ENCODE measurements at places on chromosomes 4 and X.

DNA sequence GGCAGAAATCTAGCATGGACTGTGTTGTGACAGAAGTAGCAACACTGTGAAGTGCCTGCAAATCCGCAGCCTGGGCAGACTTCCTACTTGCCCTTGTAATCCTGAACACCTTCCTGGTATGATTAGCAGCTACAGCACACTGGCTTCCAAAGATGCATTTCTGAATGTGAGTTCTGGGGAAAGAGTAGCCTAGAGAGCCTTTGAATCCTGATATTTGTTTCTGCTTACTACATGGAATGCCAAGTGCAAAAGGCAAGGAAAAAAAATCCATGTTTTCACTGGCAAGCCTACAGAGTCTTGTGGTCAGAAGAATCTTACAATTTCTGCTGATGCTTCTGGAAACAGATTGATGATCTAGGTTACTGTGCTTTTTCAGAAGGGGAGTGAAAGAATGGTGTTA is 223.7 kb downstream of the COL25A1 start:
- DNase-seq: no peak

- DNase-seq: peak; percentile 75
Observed at GRCh38 chr4:173370130-173370476, 651 bp upstream of the SAP30 start.

DNA sequence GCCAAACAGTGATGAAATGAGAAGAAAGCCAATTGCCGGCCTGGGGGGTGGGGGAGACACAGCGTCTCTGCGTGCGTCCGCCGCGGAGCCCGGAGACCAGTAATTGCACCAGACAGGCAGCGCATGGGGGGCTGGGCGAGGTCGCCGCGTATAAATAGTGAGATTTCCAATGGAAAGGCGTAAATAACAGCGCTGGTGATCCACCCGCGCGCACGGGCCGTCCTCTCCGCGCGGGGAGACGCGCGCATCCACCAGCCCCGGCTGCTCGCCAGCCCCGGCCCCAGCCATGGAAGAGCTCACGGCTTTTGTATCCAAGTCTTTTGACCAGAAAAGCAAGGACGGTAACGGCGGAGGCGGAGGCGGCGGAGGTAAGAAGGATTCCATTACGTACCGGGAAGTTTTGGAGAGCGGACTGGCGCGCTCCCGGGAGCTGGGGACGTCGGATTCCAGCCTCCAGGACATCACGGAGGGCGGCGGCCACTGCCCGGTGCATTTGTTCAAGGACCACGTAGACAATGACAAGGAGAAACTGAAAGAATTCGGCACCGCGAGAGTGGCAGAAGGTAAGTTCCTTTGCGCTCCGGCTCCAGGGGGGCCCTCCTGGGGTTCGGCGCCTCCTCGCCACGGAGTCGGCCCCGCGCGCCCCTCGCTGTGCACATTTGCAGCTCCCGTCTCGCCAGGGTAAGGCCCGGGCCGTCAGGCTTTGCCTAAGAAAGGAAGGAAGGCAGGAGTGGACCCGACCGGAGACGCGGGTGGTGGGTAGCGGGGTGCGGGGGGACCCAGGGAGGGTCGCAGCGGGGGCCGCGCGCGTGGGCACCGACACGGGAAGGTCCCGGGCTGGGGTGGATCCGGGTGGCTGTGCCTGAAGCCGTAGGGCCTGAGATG is at the start of gene SHOX:
Gene SHOX (plus strand): TSS at position 180 of the 885 bp plus-strand sequence. CDS start 107 bp downstream, at position 287.
- no peak for DNase-seq

DNA sequence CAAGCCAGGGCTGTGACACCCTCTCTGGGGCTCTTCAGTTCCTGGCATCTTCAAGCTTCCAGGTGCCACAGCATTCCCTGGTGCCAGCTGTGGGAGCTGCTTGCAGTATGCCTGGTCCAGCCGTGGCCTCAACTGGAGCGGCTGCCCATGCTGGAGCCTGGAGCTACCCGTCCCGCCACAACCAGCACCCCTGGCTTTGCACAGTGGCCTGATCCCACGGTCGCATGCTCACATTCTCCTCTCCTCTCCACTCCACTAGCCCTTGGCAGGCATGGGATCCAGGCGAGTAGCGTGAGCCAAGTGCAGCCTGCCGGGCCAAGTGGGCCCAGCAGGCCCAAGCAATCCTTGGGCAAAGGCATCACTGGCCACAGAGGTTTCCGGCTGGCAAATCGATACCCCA is 81.7 kb downstream of the PPP4R3C start:
- no peak for DNase-seq

GRCh38 chrX:17497193-17497592 is 122.2 kb downstream of the NHS start:
- no peak for DNase-seq

DNA sequence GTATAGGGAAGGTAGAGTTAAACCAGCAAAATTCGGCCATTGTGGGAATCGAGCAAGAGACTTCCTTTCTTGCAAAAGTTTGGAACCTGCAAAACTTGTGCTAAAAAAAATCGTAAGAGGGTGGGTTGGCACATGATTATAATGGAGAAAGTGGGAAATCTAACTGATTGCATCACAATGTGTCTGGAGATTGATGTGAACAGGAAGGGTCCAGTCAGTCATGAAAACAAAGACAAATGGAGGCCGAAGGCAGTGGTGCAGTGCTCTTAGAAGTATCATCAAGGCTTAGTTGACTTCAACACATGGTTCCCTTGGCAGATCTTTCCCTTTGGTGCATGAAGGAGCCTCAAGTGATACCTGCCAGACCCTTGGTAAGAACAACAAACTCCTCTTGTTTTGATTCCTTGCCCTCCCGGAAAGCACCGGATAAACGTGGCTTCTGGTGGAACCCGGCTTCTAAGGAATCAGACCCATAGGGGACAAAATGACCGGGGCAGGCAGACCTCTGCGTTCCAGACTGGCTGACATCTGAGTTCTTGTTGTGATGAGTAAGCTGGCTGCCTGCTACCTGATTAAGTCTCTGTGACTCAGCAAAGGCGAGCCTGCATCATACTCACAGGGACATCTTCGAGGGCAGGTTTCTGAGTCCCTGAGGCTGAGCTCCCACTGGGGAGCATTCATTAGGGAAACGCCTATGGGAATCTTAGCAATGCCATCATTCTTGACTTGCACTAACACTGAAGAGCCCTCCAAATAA is 87.7 kb upstream of the MAP3K15 start:
- no peak for DNase-seq

DNA sequence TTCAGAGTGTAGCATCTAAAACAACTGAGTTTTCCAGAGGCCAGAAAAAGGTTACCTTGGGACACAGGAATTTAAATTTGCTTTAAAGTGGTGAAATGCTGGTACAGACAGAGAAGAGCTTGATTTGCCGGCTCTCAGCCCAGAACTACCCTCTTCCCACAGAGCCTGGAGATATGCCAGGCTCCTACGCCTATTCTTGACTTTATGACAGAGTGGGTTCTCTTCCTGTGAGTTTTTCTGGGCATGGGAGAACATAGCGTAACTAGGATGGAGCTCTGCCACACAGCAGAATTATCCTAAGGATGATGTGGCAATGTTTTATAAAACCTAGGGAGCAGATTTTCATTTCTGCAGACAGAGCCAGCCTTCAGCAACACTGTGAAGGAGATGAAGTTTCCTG is 241.8 kb downstream of the GRIA3 start:
- DNase-seq: no peak
